ENCODE measurements at places on chromosomes 1 and 21.

DNA sequence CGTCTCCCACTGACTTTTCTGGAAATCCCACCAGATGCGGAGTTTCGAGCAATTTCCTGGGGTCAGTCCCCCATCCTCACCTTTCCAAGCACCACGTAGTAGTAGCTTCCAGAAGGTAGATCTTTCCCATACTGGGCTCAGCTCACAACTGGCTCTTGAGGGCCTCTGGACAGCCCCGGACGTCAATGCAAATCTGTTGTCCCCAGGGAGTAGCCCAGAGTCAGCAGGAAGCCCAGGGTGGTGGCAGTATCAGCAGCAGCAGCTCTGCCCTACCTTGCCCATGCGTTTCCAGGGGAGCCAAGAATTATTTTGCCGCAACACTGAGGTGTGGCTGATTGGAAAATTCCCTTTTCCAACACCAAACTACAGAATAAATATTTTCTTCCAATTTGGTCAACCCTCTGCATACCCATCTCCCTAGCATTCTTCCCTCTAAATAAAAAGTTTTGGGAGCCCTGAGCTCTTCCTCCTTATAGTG is 70.3 kb downstream of the CD46 start:
- no peak for DNase-seq

GRCh38 chr1:54816130-54816529 is 15.0 kb upstream of the TTC22 start:
- DNase-seq: no peak

- DNase-seq: no peak
Measured at GRCh38 chr1:27399251-27400025, 7.0 kb downstream of the GPR3 start.

DNA sequence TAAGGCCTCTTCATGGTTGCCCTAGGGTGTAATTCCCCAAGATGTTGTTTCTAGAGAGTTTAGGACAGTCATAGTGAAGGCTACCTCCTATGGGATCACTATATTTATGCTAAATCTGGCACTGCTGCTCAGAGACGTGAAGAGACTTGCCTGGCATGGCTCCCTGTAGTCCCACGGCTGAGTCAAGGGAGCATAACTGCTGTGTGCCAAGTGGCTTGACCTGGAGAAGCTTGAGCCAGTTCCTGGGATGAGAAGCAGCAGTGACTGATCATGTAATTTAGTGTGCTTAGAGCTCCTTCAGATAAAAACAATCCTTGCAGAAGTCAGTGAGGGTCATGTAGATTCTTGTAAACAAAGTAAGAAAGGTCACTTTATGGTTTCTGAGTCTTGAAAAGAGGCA is 68.9 kb upstream of the TSPAN2 start:
- peak; percentile 16 for DNase-seq

- DNase-seq: no peak
Measured at GRCh38 chr1:62589321-62589720, 8.0 kb upstream of the ANGPTL3 start.

DNA sequence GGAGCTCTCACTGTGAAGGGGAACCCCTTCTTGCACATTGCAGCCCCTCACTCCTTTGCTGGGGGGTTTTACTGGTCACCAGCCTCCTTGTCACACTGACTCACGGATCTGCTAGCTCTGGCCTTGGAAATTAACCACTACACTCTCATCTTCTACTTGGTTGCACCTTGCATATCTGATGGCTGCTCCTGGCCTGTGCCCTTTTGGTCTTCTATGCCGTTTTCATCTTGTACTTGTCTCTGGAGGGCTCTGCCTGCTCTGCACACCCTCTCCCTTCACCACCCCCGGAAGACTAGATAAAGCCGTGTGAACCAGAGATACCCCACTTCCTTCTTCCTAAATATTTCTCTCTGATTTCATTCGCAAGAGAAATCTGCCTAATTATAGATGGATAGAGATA is 44.6 kb downstream of the CD247 start:
- no peak for DNase-seq
